Activated T-helper 1 cell treated with anti-CD3 and anti-CD28 coated beads, Interleukin-2, amount 50 U/mL, for 16 hours (primary cell): ENCODE measurements at places on chromosomes 7 and 10.

DNA sequence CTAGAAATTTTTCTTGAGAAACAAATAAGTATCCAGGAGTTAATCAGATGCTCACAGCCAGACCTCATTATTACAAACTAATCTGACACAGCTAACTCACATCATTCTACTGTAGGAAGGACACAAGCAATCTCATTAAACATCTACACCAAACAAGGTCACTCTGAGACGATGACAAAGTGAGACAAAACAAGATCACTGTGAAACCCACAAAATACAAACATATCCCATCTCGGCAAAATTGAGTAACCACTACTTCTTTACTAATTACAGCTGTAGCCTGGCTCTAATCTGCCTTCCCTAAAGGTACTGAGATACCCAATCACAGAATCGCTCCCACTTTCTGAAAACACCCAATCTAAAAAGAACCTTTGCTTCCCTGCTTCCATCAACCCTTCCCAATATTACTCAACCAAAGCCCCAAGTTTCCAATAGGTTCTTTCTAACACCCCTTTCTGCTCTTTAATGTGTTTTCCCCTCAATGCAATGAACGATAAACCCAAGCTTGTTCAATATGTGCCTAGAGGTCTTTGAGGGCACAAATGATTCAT is 26.9 kb downstream of the CCDC6 start:
- DNase-seq, result no peak

DNA sequence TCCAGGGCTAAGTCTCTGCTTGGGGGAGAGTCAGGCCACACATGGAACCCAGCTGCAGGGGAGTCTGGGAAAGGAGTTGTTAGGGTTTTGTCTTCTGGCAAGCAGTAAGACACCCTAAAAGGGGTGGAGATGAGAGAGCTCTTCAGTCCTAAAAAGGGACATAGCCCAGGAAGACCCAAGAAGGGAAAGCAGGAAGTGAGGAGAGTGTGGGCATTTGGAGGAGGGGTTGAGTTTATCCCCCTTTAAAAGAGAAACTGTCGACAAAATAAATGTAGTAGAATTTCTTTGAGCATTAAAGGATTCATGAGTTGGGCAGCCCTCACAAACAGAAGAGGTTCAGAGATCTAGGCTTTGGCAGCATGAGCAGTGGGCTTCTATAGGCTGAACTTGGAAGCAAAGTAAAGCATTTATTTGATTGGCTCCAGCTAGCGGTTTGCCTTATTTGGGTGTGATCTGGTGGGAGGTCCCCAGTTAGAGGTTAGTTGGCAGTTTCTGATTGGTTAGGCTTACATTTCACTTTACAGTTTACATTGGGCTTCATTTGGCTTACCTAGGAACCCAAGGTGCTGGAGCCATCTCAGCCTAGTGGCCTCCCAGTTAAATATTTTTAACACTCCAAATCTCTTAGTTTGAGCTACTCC is 246.7 kb downstream of the CAMK1D start:
- DNase-seq, result no peak

GRCh38 chr7:9189703-9190102 is 756.3 kb downstream of the NXPH1 start:
- no peak for DNase-seq

DNA sequence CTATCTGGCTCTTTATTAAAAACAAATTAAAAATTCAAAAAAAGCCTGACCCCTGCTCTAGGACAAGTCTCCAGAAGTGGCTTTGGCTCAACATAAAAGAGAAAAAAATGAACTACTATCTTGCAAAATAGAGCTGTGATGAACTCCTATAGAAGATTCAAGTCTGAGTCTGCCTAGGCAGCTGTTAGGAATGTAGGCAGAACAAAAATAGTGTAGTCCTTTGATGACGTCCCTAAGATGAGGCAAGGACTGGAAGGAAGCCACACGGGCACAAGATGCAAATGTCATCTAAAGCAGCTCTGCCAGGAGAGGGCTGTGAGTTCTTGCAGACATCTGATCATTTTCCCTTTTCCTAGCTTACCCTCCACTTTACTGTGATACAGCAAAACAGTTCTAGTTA is 20.5 kb downstream of the ASNS start:
- no peak for DNase-seq

DNA sequence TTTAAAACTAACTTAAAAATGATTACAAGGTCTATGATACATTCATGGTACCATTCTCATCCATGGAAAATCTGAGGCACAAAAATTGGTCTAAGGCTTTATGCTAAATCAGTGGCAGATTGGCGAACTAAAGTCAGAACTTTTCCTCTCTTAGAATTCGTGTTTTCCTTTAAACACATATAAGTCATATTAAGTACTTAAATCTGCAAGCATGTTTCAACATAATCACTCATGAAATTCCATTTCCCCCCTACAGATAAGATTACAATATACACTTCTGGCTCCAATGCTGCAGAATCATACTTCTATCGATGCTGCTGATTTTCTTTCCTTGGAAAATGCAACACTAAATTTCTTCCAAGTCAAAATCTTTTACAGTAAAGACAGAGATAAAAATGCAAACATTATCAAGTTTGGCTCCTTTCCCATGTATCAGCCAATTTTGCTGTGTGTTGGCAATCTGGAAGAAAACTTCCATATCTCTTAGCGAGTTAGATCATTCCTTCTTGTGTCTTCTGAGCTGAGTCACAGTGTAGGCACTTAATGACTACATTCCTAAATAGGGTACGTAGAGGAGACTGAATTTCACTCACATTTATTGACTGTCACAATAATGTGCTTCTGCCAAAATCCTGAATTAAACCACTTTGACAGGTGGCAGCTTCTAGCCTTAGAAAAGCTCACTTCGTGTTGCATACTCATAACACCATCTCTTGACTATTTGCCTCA is 76.4 kb upstream of the LRRC17 start:
- DNase-seq, result no peak

- DNase-seq, result no peak
Observed at GRCh38 chr10:72727130-72727529, 35.2 kb downstream of the MCU start.

DNA sequence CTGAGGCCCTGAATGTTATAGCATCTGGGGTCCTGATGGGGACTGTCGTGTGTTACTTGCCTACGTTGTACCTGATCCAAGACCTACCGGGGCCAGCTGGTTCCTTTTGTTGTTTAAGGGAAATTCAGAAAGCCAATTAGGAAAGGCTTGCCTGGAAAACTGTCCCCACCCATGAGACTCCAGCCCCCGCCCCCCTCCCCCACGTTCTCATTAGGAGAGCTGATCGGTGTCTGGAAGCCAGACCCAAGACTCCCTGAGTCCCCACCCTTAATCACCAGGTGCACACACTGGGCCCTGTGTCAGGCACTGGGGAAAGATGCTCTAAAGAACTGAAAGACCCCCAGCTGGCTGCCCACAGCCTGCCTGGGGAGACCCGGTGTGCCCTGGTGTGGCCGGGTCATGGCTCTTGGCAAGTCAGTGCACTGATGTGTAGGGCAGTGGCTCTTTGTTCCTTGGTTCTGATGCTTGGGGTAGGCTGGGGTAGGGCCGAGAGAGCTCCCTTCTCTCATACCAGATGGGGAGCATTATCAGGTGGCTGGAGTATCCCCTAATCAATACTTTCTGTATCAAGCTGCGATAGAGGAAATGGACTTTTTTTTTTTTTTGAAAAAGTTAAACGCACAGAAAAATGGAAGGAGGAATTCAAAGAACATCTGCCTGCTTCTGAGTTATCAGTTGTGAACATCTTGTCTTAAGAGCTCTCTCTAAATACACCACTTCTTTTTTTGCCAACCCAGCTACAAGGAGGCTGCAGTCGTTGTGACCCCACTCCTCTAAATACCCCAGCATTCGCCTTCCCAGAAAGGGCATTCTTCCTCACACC is 16.9 kb downstream of the TSPAN15 start:
- DNase-seq, result no peak

DNA sequence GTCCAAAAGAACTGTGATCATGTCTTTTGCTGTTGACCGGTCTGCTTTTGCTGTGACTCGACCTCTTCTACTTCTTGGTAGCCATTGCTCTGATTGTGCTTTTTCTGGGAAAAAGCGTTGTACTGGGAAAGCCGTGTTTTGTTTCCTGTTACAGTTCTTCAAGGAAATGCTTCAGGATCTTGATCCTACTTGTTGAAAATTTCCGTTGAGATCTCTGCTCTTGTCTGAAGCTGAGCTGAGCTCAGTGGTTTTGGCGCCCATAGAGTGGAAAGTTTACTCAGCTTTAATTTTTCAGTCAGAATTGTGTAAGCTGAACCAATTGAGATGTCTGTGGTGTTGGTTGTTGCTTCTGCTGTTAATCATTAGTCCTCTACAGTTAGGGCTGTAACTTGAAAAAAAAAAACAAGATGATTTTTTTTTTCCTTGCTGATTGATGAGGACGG is 302.2 kb downstream of the CCDC3 start:
- no peak for DNase-seq

GRCh38 chr10:103605359-103606096 is 112.0 kb downstream of the NEURL1 start:
- DNase-seq, result peak; percentile 11

- DNase-seq, result no peak
Observed at GRCh38 chr10:98209441-98209840, 58.6 kb downstream of the LOXL4 start.

DNA sequence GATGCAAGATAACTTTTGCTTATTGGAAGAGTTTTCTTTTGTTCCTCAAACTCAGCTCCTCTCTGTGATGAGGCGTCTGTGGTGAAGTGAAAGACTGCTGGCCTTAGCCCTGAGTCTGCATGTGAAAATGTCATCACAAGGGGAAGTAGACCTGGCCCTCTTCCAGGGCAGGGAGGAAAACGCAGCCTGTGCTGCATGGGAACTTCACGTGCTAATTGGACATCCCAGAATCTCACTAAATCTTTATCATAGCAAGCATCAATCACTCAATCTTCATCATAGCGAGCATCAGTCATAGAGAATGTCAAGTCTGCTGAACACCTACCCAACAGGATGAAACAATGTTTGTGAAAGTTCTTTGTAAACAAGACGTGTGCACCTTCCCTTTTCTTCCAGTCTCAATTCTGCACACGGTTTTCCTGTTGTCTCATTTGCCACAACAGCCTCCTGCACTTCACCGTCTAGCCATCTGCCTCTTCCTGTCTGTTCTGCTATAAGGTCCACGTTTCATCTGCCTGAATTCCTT is 314.6 kb downstream of the FRMD4A start:
- no peak for DNase-seq

DNA sequence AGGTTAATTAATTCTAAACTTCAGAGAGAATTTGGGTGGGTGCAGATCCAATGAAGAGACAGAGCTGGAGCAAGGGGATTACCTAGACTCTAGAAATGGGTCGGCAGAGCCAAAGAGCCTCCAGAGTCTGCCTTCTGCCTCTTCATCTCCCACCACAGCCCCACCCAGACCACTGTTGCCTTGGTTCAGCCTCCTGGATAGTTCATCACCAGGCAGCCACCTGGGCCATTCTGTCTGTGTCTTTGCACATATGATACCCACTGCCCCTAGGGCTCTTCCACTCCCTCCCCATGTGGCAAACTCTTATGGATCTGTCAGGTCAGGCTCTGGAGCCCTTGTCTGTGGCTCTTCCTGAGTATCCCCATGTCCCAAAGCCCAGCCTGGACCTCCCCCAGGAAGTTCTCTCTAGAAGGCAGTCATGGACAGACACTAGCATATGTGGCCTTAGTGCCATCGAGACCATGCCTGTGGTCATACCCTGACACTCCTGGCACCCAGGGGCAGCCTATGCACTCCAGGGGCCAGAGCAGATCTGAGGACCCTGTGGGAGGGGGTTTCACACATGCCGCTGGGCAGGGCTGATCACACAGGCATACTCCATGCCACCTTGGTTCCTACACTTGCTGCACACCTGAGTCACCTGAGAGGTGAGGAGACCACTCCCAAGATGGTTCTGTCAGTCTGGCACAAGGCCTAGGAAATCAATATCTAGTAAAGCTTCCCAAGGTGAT is 41.6 kb downstream of the FRMPD2 start:
- DNase-seq, result no peak

GRCh38 chr10:86179961-86180360 is 186.6 kb downstream of the GRID1 start:
- DNase-seq, result no peak

DNA sequence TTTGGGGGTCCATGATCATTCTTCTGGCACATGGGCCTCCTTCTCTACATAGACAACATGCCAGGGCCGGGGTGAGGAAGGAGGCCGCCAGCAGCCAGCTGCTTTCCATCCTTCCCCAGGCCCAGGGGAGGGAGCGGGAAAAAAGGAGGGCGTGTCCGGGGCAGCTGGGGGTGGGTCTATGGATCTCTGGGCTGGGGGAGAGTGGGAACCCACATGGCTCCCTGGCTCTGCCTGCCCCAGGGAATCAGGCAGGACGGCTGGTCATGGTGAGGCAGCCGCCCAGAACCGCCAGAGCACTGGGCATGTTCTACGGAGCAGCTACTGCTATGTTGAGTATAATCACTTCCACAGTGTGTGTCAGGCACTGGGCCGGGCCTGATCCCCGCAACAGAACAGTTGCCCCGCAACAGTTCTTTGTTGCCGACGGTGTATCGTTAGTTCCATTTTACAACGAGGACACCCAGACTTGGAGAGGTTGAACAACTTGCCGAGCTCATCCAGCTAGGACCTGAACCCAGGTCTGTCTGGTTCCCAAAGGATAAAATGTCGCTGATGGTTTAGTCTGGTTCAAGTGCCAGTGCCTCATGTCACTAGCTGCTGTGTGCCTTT is 6.4 kb upstream of the IRF5 start:
- DNase-seq, result no peak

- no peak for DNase-seq
Observed at GRCh38 chr7:76191783-76192240, 9.9 kb upstream of the SRRM3 start.

- DNase-seq, result no peak
Observed at GRCh38 chr10:132693676-132694075, 92.3 kb downstream of the NKX6-2 start.

DNA sequence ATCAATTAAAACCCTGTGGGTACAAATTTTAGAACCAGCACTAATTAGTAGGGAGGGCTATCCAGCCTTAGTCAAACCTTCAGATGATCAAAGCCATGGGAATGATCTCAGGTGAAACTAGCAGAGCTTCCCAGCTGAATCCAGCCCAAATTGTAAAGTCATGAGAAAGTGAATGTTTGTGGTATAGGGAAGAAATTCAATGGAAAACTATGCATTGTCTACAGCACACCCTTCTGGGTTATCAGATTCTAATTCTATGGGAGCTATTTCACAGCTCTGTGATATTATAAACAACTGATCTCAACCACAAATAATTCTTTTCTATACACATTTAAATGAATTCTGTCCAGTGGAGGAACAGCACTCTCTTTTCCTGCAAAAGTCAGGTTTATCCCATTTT is 24.6 kb upstream of the BMPER start:
- no peak for DNase-seq

GRCh38 chr10:33660329-33660728 is 325.9 kb upstream of the NRP1 start:
- DNase-seq, result no peak

- DNase-seq, result no peak
Observed at GRCh38 chr7:38558761-38559345, 72.3 kb downstream of the AMPH start.

GRCh38 chr7:97118306-97118917 is 914 bp downstream of the SDHAF3 start:
- no peak for DNase-seq
